ENCODE measurements at places on chromosomes 12 and 14.
A peak's percentile ranks its signal among the peaks of the same experiment; 100 is the strongest.

- no peak for DNase-seq
Observed at GRCh38 chr14:90490720-90491050, 93.9 kb downstream of the CALM1 start.

GRCh38 chr14:89201645-89202044 lies 215.4 kb downstream of the FOXN3 start:
- DNase-seq: peak; percentile 35

GRCh38 chr12:29744365-29744764 lies 39.4 kb downstream of the TMTC1 start:
- peak; percentile 31 for DNase-seq

DNA sequence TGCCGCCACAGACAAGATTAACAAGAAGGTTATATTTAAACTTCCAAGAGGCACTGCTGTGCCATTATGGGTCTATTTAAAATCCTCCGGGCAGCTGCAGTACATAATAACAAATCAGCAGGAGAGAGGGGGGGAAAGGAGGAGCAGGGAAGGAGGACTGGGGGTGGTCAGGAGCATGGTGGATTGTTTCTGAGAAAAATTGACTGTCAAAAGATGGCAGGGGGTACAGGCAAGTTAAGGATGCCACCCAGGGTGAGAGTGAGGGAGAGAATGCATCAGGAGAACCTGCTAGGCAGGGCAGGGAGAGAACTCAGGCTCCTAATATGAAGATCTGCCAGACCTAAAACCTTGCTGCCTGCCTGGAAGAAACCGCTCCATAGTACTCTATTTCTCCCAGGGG lies 181.8 kb downstream of the GRIN2B start:
- DNase-seq: no peak

DNA sequence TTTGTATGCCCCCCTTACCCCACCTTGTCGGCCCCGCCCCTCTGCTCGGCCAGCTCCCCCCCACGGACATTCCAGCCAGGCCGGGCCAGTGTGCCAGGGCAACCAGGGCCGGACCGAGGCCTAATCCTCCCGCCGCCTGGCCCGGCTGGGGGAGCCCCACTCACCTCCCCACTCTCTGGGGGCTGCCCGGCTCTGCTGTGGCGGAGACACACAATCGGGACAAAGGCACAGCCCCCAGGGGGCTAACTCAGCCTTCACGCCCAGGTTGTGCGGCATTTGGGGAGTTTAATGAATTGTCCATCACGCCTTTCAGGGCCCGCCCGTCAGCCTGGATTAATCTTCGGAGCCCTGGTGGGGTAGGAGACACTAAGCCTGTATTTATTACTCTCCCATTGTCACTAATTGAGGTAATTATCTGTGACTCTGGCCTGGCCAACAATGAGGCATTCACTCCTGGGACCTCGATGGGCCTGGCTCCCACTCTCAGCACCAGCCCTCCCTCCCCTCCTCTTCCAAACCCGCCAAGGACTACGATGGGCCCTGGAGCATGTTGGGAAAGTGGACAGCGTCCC lies 8.7 kb downstream of the WNT1 start:
- DNase-seq: no peak

- DNase-seq: peak; percentile 88
Observed at GRCh38 chr12:120119271-120119973, 2.9 kb upstream of the RAB35 start.

GRCh38 chr14:77599889-77600288 lies 16.5 kb downstream of the SPTLC2 start:
- DNase-seq: no peak

Data from inflammatory macrophage treated with lipopolysaccharide for 4 hours (primary cell).